ENCODE measurements at places on chromosomes 2 and 18. TPM values are rescaled to one million over a fixed set of nuclear protein-coding genes. Genes with fewer than 3 reads are reported as not detected.

GRCh38 chr2:128817171-128817570 is 498.5 kb upstream of the HS6ST1 start:
- no peak for DNase-seq
- no peak overlapping the region for H3K27ac ChIP-seq
- H3K4me1 ChIP-seq = no peaks in the 10 kb centered on the region

GRCh38 chr2:165587335-165587938 is 117.9 kb downstream of the CSRNP3 start:
- peaks cover 20% of the 10 kb centered on the region for H3K4me1 ChIP-seq
- H3K36me3 ChIP-seq = peaks cover 2% of the 10 kb centered on the region
- peak overlapping the region; percentile 57 for H3K4me3 ChIP-seq
- H3K27me3 ChIP-seq = no peaks in the 10 kb centered on the region
- DNase-seq = no peak

- H3K4me3 ChIP-seq = peak overlapping the region; percentile 94
- H3K27me3 ChIP-seq = no peaks in the 10 kb centered on the region
- peaks cover 2% of the 10 kb centered on the region for H3K36me3 ChIP-seq
- peaks cover 45% of the 10 kb centered on the region for H3K4me1 ChIP-seq
Observed at GRCh38 chr2:84882414-84882738, 1.5 kb upstream of the TRABD2A start.

The SERPINB2 gene
- 0.33 TPM for total RNA-seq

The HNRNPA3 gene
- total RNA-seq = 275 TPM
